ENCODE measurements at places on chromosomes 3 and 15.

DNA sequence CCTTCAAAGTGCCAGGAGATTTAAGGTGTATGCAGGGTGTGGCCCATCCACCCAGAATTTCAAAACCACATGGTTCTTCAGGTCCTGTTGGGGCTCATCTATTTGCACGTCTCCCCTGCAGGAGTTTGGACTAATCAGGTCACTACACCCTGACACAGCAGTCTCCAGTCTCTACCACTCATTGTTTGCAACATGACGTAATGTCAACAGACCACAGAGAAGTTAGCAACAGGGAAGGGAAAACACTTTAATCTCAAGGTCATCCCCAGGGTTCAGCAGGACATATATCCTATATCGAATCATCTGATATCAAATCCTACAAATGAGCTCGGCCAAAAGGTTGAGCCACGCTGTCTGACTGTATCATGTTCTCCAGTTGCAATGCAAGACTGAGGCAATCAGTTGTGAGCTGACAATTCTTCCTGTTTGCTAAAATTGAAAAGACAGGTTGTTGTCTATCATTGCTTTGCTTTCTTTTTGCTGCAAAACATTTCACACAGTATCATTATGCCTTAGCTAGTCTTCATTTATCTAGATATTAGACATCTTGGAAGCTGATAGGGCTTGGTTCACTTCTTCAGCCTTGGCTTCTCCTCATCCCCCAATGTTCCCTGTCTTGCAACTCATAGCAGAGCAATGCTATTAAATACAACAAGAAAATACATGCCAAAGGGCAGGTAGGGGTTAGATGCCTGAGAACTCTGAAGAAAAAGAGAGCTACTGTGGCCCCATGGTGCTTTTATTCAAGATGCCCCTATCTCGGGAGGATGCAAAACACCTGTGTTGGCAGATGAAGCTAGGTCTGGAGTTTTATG lies 13.4 kb upstream of the LEKR1 start:
- DNase-seq, result no peak

DNA sequence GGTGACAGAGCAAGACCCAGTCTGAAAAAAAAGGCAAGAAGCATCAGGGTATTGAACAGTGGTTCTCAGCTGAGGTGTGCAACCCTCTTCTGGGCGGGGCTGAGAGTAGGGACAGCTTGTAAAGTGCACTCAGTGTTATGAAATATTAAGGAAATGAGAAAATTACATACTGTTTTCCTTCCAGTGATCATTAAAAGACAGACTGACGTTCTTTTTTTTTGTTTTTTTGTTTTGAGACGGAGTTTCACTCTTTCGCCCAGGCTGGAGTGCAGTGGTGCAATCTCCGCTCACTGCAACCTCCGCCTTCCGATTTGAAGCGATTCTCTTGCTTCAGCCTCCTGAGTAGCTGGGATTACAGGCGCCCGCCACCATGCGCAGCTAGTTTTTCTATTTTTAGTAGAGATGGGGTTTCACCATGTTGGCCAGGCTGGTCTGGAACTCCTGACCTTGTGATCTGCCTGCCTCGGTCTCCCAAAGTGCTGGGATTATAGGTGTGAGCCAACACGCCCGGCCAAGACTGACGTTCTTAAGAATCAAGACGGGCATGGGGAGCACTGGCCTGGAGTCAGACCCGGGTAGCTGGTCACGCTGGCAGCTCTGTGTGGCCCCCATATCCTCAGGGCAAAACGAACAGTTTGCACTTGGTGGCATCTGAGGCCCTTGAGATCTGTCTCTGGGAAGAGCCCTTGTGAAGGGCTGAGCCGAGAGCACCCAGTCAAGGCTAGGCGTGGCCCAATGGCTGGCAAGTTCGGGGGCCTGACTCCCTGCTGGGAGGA lies 11.4 kb downstream of the MAN2A2 start:
- no peak for DNase-seq

GRCh38 chr3:188211476-188211875 lies 57.5 kb downstream of the LPP start:
- no peak for DNase-seq

DNA sequence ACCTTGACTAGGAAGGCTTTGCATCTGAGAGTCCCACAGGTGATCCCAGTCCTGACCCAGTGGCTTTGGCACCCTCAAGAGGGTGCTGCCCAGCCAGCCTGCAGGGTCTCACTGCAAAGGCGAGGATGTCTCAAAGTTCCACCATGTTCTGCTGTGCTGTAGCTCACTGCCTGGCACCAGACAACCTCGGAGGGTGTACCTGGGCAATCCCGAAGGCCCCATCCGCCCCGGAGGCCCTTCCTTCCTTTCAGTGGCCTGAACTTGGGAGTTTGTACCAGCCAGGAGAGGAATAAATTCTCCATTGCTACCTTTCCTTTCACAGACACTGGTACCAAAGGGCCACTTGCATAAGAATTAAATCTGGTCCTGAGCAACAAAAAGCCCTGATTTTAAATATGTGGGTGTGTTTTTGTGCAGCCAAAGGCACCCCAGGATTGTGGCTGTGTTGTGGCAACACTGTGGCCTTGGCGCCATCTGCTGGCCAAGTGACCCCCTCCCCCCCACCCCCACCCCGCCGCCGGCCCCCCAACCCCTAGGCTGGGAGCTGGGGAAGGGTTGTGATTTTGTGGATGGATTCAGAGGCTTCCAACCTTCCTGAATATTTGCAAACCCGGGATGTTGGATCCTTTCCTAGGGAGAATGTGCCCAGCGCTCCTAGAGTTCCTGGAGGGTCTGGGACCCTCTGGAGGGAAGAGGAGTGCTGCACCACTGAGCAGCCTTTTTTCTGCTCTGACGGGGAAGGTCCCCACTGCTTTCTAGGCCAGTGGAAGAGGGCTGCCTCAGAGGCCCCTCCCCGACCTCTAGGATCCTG lies 9.7 kb upstream of the PTPN23 start:
- no peak for DNase-seq

- no peak for DNase-seq
Observed at GRCh38 chr3:47152578-47152977, 11.3 kb downstream of the SETD2 start.

GRCh38 chr3:108489776-108490175 lies 20.6 kb downstream of the MYH15 start:
- DNase-seq, result peak; percentile 39

GRCh38 chr3:102095383-102095782 lies 246.1 kb downstream of the NFKBIZ start:
- DNase-seq, result no peak

- DNase-seq, result no peak
Observed at GRCh38 chr15:27398631-27399161, 427.7 kb downstream of the GABRG3 start.

GRCh38 chr3:111303760-111304159 lies 232.1 kb downstream of the NECTIN3 start:
- no peak for DNase-seq
